Activated CD4-positive, alpha-beta T cell treated with anti-CD3 and anti-CD28 coated beads for 36 hours (primary cell): ENCODE measurements at places on chromosomes 11 and 22.
A peak's percentile ranks its signal among the peaks of the same experiment; 100 is the strongest.

GRCh38 chr11:22194306-22194705 lies 1.4 kb downstream of the ANO5 start:
- no peak for DNase-seq

DNA sequence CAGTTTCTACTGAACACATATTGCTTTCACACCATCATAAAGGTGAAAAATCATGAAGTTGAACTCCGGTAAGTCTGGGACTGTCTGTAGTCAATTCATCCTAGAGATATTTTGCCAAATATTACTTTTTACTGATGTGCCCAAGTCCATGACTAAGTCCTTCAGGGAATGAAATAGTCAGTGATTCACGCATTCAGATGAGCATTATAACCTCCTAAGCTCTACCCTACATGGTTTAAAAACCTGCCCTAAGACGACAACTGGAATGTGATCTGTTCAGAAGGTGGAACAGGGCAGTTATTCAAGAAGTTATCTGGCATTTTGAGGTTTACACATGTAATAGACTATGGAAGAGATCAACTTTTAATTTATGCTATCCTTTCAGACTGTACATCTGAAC lies 125.6 kb downstream of the TRPC6 start:
- no peak for DNase-seq

- DNase-seq: no peak
Observed at GRCh38 chr11:69152733-69153421, 2.9 kb upstream of the SMIM38 start.

DNA sequence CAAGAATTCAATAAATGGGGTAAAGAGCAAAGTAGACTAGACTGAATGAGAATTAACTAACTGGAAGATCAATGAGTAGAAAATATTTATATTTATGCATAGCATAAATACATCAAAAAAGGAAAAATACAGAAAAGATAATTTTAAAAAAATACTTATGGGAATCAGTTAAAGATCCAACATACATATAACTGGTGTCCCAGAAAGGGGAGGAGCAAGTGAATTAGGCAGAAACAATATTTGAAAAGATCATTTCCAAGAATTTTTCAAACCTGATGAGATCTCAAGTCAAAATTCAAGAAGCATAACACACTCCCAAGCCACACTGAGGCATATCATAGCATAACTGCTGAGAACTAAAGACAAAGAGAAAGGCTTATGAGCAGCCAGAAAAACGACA lies 62.7 kb upstream of the SHISAL1 start:
- no peak for DNase-seq

DNA sequence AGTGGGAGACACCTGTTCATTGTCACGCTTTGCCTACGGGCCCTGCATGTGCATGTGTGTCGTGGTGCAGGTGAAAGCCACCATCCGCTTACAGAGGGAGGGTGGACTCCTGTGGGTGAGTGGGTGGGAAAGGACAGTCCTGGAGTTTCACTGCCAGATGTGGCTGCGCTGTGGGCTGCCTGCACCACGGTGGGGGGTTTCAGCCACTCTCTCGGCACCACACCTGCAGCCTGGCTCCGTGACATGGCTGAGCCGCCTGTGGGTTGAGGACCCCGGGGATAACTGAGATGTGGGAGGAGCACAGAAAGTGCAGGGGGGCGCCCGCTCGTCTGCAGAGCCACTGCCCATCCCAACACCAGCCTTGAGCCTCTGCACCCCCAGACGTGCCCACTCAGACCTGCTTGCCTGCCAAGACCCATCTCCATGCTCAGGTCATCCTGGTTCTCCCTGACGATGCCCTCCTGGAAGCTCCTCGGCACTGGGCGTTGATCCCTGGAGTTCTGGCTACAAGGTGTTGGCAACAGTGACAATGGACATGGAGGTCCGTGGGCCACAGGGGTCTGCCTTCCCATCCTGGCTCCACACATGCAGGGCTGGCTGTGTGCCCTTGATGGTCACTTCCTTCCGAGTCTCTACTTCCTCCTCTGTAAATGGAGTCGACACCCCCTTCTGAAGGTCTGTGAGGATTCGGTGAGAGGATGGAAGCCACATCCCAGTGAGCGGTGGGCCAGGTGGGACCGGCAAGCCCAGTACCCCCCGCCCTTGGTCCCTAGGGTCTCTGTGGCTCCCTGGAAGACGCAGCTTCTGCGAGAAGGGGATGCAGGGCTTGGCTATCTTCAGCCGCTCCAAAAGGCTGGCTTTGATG lies 1007.0 kb downstream of the BRD1 start:
- no peak for DNase-seq

- peak; percentile 63 for DNase-seq
Observed at GRCh38 chr11:59755701-59756557, 753 bp downstream of the STX3 start.

DNA sequence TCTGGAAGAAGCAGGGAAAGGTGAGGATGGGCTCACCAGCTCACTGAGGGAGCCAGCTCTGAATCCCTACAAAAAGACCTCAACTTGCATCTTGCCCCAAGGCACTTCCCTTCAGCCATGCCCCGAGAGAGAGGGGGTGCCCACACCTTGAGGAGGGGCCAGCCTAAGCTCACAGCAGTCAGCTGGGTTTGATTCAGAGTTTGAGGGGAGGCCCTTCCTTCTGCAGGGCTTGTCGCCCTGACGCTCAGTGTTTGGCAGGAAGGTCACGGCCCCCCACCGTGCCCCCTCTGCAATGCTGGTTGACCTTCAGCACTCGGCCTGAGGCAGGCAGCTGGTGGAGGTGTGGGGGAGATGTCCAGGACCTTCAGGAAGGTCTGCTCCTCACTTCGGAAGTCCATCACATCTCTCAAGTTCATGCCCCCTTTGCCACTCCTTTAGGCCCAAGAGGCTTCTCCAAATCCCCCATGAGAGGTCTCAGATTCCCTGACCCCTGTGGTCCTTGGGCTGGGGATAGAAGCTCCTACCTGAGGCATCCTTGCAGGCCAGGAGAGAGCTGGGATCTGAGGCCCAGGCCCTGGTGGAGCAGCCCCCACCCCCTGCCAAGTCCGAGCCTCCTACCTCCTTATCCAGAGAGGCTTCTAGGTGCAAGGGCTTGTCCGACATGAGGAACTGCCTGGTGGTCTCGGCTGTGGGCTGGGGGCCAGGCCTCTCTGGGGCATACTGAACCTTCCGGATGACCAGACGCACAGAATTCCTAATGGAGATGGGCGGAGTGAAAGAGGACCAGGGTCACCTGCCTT lies 37.6 kb downstream of the TPBGL start:
- no peak for DNase-seq

GRCh38 chr11:44847316-44847715 lies 103.4 kb downstream of the TP53I11 start:
- no peak for DNase-seq

DNA sequence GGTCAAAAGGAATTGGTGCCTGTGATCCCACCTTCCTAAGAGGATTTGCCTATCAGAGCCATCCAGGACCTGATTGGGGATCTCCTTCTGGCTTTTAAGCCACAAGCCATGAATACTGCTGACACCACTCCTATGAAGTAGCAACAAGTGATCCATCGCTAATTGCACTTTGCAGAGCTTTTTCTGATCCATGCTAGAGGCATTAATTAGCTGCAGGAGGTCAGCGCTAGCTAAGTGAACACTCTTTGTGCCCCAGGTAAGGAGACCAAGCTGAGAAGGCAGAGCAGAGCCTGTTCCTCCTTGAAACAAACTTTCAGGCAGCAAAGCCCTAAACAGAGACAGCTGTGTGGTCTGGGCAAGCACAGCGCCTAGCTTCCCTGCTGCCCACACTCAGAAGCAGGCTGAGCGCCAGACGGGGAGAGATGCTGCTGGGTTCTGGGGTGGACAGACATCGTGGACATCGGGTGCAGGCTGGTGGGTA lies 122.2 kb downstream of the ABTB2 start:
- DNase-seq: no peak

GRCh38 chr22:48748113-48748859 lies 1079.4 kb downstream of the BRD1 start:
- no peak for DNase-seq

- DNase-seq: no peak
Observed at GRCh38 chr22:49512487-49513165, 315.0 kb downstream of the BRD1 start.

- no peak for DNase-seq
Observed at GRCh38 chr11:133992121-133992520, 35.4 kb upstream of the IGSF9B start.

DNA sequence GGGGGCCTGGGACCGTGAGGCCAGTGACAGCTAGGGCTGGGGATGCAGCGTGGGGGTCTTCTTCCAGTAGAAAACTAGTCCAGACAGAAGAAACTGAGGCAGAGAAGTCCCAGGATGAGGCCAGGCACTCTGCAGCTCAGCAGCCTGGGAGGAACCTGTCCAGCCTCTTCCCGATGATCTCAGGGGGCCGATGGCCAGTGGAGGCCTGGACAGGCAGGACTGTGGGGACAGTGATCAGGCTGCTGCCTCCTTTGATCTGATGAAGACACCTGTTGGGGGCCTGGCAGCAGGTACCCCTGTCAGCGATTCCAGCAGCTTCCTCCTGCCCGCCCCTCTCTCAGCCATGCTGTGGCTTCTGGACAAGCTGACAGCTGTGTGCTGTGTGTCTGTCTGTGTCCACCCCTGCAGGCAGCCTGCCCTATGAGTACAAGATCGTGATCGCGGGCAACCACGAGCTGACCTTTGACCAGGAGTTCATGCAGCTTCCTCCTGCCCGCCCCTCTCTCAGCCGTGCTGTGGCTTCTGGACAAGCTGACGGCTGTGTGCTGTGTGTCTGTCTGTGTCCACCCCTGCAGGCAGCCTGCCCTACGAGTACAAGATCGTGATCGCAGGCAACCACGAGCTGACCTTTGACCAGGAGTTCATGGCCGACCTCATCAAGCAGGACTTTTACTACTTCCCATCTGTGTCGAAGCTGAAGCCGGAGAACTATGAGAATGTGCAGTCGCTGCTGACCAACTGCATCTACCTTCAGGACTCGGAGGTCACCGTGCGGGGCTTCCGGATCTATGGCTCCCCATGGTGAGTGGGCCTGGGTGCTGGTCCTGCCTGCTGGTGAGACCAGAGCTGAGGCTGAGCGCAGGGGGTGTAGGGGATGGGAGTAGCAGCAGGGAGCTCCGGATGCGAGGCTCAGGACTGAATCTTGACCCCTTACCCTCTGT lies 62.6 kb downstream of the MPPED1 start:
- no peak for DNase-seq

DNA sequence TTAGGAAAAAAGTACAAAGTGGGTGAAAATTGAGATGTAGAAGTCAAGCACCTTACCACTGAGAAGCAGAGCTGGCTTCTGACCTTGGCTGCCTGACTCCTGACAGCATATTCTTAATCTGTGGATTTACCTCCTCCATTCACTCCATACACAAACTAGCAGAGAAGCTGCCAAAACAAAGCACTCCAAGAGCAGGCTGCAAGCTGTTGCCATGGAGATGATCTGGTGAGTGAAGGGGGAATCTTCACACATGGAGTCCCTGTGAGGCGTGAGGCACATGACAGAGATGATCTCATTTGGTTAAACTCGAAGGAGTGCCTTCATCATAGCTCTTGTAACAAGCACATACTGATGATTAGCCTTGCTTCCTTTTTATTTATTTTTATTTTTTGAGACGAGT lies 16.1 kb downstream of the COMMD9 start:
- DNase-seq: no peak

DNA sequence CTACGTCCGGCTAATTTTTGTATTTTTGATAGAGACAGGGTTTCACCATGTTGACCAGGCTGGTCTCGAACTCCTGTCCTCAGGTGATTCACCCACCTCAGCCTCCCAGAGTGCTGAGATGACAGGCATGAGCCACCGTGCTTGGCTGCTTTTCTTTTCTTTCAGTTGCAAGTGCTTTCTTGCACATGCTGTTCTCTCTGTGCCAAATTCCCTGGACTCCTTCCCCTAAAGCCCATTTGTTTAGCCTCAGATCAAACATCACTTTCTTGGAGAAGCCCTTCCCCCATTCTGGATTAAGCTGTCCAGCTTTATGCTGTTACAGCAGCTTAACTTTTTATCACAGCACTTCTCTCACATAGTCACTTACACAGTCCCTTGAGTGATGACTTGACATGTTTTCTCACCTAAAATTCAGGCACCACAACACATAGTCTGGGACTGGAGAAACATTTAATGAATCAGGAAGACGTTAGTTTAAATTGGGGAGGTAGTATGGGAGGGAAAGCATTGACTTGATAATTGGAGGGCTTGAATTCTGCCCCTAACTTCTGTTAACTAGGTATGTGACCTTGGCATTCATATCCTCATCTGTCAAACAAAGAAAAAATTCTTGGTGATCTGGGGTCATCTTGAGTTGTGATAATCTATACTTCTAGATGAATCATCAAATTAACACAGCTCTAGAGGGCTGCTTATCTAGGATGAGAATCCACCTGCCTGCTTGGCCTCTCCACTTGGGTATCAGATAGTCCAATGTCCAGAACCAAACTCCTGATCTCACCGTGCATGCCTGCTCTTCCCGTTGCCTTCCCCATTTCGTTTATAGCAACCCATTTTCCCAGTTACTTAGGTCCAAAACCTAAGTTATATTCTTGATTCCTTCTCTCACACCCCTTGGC lies 18.4 kb downstream of the ACO2 start:
- DNase-seq: no peak

DNA sequence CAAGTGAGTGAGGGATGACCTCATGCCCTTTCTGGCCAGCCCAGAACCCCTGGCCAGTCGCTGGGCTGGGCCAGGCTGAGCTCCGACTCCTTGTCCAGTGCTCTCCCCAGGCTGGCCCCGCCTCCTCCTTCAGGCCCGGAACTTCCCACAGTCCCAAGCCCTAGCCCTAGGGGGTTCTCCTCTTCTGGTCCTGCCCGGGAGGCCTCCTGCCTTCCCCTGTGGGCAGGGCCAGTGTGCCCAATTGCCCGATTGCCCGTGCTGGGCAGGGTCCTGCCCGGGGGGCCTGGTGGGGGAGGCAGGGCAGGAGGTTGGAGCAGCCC lies 4.2 kb downstream of the TCIRG1 start:
- DNase-seq: peak; percentile 4

- no peak for DNase-seq
Observed at GRCh38 chr11:109791337-109791736, 301.9 kb upstream of the ZC3H12C start.

GRCh38 chr11:111733611-111734088 lies 32.5 kb downstream of the PPP2R1B start:
- no peak for DNase-seq

- DNase-seq: no peak
Observed at GRCh38 chr11:120932305-120932915, 91.5 kb upstream of the TBCEL start.

DNA sequence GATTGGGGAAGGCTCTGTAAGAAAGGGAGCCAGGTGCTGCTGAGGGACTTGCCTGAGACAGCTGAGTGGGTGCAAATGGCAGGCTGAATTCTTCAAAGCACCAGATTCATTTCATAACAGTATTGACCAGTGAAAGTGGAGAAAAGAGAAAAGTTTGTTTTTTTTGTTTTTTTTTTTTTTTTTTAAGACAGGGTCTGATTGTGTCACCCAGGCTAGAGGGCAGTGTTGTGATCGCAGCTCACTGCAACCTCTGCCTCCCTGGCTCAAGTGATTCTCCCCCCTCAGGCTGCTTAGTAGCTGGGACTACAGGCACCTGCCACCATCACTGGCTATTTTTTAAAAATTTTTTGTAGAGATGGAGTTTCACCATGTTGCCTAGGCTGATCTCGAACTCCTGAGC lies 494.0 kb downstream of the MIAT start:
- DNase-seq: no peak

- DNase-seq: no peak
Observed at GRCh38 chr11:116963813-116964212, 126.4 kb upstream of the APOA1 start.

- no peak for DNase-seq
Observed at GRCh38 chr11:92810423-92811064, 158.9 kb upstream of the MTNR1B start.

GRCh38 chr11:7673724-7674434 lies 579 bp upstream of the CYB5R2 start:
- DNase-seq: peak; percentile 56

GRCh38 chr22:36887162-36887561 lies 26.3 kb upstream of the CSF2RB start:
- no peak for DNase-seq

GRCh38 chr11:8760896-8761295 lies 78.3 kb downstream of the RPL27A start:
- DNase-seq: no peak
